ENCODE measurements at places on chromosomes 2 and 18.

DNA sequence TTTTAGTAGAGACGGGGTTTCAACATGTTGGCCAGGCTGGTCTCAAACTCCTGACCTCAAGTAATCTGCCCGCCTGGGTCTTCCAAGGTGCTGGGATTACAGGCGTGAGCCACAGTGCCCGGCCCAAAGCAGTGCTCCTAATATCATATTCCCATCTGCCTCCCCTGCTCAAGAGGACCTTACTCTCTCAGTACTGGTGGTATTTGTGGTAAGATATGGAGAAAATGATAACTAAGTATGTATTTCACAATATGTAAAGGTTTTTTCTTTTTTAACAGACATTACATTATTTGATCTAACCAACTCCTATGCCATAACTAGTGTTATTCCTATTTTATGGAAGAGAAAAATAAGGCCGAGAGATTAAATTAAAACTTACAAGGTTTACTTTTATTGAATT is 201.0 kb downstream of the CAMKMT start:
- no peak for DNase-seq

DNA sequence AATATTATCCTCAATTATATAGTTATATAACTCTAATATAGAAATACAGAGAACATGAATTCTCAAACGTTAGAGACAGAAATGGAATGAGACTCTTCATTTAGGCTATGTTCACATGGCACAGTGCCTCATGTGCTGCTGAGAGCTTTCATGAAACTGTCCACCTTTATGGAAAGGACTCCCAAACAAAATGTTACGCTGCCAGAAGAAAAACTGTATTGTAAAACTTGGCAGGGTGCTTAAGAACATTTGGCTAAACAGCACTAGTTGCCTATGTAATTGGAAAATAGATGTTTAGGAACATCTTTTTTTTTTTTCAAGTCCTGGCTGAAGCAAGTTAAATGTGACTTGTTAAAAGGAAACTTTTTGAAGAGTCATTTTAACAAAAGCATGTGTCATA is 396.0 kb downstream of the ERBB4 start:
- DNase-seq = no peak

GRCh38 chr2:98474979-98475632 is 30.4 kb downstream of the INPP4A start:
- DNase-seq = no peak

GRCh38 chr18:45664824-45665763 is 49.8 kb downstream of the SLC14A2 start:
- DNase-seq = peak; percentile 55

GRCh38 chr18:4587204-4587603 is 132.1 kb upstream of the DLGAP1 start:
- no peak for DNase-seq

GRCh38 chr2:19355416-19355821 is 3.0 kb downstream of the OSR1 start:
- peak; percentile 72 for DNase-seq

DNA sequence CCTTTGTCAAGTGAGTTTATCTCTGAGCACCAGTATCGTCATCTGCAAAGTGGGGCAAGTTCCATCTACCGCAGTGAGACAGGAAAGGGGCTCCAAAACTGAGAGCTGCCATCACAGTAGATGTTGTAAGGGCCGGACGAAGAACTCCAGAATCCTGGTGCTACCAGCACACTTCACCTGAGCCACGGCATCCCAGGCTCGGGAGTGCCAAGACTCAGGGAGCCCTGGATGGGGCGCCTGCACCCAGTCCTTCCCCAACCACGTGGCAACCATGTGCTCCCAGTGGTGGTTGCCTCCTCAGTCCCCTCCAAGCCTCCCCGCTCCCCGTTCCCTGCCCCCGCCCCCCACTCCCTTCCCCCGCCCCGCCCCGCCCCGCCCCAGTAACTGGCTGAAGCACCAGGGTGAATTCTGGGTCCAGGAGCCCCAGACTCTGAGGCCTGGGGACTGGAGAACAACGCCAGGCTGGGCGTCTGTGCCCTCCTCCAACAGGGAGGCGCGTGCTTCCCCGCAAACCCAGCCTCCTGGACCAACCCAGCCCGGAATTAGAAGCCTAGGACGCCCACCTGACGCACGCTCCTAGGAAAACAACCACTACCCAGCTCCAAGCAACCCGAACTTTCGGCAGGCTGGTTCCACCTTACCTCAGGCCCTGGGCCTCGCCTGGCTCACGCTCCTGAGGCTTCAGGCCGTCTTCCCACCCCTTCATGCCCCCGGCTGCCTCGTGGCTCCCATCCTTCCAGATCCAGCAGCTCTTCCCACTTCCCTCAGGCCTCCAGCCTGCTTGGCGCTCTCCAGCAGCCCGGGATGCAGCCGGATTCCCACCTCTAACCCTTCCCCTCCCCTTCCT is 67.6 kb downstream of the LAMA3 start:
- no peak for DNase-seq

GRCh38 chr2:112725545-112726457 is 5.0 kb downstream of the NT5DC4 start:
- no peak for DNase-seq

- DNase-seq = no peak
Measured at GRCh38 chr2:148721520-148721931, 77.0 kb downstream of the EPC2 start.

- no peak for DNase-seq
Measured at GRCh38 chr18:11861583-11862288, 10.5 kb downstream of the CHMP1B start.

DNA sequence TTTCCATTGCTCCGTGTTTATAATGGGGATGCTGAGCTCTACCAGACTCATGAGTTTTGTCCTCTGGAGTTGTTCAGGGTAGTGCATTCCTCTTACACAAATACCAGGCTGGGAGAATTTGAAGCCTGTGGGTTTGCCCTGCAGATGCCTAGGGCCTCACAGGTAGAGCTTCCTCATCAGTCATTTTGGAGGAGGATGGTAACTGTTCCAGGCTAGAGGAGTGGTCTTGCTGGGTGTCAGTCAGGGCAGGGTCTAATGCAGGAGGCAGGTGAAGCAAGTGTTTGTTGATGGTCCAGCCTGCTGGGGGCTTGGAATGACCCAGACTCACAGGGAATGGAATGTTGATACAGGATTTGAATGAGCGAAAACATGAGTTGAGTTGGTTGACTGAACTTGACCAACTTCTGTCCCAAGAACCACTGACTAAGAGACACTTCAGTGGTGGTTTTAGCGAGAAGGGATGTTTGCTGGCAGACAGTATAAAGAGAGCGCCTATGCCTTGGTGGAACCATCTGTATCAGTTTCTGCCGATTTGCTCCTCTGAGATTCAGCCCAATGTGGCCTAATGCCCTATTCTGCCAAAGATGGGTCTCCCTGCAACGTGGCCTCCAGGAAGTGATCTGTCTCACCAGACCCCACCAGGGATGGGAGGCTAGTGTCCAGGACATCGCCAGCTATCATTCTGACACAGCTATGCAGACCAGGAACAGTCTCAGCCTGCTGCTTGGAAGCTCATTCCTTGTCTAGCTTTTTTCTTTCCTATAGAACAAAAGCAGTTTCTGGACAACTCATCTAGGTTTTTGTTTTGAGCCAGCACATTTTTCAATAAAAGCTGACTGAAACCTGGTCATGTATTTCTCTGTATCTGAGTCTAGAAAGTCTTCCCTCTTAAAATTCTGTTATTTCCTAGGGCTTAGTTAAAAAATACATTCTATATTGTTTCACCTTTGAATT is 9.3 kb downstream of the IL1R2 start:
- DNase-seq = no peak

- DNase-seq = no peak
Measured at GRCh38 chr2:128613876-128614275, 295.2 kb upstream of the HS6ST1 start.

GRCh38 chr2:196587056-196587455 is 52.5 kb upstream of the CCDC150 start:
- no peak for DNase-seq

DNA sequence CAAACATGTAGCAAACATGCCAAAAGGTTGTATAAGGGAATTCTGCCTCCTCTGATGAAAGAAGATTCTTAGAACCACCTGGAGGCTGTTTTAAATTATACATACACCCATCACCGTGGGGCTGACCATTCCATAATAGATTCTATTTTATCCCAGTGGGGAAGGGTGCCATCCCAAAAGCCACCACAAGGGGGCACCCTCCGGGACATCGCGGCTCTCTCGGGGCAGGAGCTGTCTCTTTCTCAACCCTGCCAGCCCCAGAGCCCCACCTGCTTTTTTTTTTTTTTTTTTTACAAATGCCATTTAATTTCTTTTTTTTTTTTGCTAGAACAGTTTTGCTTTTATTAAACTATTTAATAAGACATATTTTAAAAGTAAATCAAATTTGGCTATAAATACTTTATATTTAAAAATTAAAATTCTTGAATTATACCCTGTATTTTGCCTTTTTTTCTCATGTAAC is 8.6 kb upstream of the MTCL1 start:
- DNase-seq = peak; percentile 48

DNA sequence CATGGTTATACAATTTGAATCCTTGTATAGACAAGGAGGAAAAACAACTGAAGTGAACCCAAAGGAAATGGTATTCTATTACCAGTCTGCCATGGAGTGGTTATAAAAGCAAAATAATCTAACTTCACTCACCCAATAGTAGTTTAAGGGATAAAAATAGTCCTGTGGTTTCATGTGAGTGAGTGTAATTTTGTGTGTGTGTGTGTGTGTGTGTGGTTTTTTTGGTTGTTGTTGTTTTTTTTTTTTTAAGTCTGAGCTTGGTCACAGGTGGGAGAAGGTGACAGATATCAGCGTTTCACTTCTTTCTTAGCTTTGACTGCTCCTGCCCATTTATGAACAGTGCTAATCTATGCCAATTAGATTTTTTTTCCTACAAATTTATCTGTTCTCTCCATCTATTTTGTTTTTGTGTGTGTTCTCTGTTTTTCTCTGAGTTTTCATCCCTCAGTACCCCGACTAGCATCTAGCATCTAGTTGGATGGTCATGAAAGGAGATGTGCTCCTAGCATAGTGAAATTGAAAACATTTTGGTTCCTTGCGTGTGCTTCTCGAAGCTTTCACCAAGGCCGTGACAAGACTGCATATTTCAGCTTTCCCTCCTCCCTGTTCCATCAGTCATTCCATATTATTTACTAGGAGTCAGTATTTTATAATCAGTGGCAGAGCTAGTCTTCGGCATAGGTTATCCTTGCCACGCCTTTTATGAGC is 200.1 kb upstream of the DTNA start:
- no peak for DNase-seq

GRCh38 chr18:6120820-6121279 is 225.5 kb upstream of the TMEM200C start:
- no peak for DNase-seq

DNA sequence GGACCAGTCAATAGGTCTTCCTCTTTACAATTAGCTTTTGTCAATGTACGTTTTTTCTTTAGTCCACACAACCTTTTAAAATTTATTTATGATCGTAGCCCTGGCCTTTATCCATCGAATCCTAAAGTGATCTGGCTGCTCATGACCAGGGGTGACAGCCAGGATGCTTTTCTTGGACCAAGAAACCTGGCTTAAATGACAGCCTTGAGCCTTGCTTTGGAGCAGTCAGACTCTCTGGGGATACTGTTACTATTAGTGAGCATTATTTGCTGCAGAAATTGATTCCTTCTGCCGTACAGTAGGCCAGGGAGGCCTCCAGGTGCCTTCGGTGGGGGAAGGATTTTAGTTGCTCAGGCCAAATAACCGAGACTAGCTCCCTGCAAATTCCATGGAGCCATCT is 70.2 kb downstream of the AGAP1 start:
- no peak for DNase-seq

DNA sequence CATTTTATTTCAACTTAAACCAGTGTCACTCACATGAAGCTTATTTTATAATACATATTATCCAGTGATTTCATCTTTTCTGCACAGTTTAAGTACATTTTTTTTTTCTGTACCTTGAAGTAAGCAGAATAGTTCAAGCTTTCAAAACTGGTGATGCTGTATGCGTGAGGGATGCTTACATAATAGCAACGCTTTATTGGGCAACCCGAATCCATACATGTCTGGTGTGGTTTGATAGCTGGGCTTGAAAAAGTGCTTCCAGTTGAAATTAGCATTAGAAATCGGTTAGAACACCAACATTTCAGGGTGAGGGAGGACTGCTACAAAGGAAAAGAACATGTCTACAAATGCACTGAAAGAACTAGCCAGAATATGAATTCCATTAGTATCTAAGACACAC is 117.4 kb downstream of the MBP start:
- no peak for DNase-seq

GRCh38 chr2:172208791-172209325 is 106.2 kb upstream of the DLX2 start:
- peak; percentile 58 for DNase-seq

- no peak for DNase-seq
Measured at GRCh38 chr2:44957656-44958327, 16.3 kb downstream of the SIX3 start.

- DNase-seq = no peak
Measured at GRCh38 chr2:120317180-120317533, 28.8 kb upstream of the INHBB start.

DNA sequence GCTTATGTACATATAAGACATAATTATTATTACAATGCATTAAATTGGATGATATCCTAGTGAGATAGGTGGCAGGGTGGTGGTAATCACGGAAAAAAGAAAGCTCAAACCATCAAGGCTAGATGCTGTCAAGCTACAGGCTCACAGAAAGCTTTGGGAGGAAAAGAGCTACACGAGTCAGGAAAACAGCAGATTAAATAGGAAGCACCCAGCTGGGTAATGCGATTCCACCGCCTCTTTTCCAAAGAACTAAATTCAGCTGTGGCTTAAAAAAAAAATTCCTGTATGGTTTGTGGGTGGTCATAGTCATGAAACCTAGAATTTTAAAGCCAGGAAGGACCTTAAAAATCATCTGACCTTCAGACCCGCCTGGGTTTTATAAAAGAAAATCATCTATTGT is 23.7 kb upstream of the PTPN4 start:
- no peak for DNase-seq

DNA sequence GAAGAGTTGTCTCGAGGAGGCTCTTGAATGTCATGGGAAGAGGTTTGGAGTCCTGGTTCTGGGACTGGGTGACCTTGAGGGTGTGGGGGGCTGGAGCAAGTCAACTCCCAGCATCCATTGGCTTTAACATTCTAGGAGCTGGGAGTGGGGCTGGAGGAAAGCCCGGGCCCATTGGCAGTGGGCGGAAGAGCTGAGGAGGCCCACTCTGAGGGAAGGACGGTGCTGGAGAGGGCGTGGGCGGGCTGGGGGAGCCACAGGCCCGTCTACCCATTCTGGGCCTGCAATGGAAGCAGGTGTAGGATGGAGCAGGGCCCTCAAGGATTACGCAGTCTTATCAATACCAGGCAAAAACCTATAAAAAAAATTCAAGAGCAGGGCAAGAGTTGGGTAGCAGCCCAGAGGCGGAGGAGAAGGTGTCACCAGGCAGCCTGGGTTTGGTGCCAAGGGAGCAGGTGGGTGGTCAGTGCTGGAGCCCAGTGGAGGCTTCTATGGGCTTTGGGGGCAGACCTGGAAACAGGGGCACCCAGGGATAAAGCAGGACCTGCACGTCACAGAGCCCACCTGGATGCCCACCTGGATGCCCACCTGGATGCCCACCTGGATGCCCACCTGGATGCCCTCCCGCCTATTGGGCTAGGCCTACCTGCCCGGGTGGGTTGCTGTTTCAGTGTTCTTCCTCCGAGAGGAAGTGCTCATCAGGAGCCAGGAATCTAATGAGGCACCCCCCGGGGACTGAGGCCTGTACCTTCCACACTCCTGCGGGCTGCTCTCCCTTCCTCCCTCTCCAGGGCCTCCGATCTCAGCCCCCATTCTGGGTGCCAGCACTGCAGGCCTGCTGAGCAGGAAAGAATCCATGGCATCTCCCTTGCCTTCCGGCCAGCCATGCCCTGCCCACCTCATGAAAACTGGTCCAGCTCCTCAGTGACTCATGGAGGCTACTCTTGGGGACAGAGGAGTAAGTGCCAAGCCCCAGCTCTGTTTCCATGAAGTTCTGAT is 71.3 kb downstream of the CTIF start:
- DNase-seq = peak; percentile 13

GRCh38 chr2:206472094-206472493 is 28.8 kb downstream of the ADAM23 start:
- no peak for DNase-seq

All from RPMI7951 (cell line).